ENCODE measurements at places on chromosomes 3 and 15.

DNA sequence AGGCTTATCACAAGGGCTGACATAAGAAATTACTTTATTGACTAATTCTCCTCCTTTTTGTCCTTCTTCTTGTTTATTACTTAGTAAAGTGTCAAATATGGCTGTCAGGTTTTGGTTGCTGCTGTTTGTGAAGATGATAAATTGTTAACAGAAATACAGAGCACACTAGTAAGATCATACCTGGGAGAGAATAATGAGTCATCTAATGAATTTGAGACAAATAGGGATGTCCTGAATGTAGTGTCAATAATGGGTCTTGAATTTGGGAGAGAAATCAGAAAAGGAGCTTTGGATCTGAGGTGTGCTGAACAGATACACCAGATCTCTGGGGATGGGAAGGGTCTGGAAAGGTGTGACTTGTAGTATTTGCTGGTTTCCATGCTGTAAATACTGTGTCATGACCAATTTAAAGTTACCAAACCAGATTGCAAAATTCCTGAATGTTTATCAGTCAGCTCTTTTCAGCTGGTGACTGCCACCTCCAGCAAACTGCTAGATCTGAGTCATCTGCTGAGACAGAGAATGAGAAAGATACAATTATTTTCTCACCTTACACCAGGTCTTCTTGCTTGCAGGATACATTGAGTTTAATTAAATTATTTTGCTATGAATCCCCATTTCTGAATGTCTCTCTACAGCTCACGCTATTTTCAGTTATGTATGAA lies 76.7 kb upstream of the SATB1 start:
- DNase-seq = no peak

DNA sequence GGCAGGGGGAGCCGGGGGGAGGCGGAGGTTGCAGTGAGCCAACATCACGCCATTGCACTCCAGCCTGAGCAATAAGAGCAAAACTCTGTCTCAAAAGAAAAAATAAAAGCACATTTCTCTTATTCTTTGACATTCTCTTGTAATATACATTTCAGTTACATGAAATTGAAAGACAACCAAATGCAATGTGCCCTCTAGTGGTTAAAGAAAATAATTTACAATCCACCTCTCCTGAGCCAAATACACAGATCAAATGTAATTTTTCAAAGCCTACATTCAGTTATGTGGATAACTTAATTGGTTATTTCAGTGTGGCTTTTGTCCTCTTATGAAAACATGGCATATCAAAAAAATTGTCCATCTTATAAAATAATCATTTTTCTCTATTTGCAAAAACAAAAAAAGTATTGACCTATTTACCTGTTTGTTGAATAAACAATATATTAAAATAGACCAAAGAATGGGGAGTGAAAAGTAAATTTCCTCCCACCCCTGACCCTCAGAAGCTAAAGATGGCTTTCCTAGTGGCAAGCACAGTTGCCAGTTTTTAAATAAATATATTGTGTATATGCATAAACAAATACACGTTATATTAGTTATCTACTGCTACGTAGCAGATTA lies 14.2 kb upstream of the U2SURP start:
- DNase-seq = peak; percentile 3

GRCh38 chr3:134597390-134597970 lies 53.3 kb downstream of the KY start:
- no peak for DNase-seq

DNA sequence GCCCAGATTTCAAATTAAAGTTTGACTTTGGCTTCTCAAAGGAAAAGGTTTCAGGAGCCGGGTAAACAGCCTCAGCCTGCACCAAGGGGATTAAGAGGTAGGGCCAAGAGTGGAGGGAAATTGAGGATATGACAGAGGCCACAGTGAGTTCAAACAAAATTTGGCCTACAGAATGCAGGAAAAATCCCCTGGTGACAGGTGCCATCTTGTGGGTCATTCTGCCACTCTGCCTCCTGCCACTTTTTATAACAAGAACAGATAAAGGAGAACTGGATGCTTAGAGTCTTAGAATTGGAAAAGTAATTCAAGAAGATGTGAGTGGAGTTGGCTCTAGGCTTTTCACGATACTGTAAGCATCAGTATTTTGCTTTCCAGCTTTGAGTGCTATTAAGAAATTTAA lies 253.2 kb downstream of the NR2F2 start:
- no peak for DNase-seq

DNA sequence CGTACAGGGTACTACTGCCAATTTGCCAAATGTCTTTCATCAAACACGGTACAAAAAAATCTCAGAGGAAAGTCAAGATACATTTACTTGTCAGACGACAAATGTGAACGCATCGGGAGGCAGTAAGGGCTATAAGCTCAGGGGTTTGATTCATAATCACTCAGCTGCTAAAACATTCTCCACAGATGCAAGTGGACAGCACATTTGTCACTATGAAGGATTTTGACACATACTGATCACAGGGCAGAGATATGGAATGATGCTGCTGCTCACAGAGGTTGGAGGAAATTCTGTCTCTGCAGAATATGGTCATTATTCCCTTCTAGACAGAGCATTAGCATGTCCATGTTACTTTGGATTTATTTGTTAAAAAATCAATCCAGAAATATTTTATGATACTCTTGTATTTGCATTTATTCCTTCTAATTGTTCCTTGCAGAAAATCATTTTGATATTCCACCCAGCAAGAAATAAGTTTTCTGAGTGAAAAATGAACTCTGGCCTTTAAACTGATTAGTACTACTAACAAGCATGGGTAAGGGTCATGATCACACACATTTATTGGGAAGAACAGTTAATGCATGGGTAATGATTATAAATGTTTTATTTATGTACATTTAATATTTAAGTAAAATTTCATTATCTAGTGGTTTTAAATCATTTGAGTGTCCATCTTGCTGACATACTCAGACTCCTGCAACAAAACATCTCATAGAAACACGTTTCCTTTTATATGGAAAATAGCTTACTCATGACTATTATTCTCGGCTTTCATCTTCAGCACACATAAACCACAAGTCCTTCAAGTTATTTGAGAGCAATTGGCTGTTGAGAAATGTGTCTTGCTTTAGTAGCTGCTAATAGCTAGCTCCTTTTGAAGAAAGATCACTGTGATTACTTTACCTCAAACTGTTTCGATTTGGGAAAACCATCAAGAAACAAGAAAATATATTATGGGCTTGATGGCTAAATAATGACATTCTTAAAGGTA lies 559.3 kb downstream of the MECOM start:
- no peak for DNase-seq

DNA sequence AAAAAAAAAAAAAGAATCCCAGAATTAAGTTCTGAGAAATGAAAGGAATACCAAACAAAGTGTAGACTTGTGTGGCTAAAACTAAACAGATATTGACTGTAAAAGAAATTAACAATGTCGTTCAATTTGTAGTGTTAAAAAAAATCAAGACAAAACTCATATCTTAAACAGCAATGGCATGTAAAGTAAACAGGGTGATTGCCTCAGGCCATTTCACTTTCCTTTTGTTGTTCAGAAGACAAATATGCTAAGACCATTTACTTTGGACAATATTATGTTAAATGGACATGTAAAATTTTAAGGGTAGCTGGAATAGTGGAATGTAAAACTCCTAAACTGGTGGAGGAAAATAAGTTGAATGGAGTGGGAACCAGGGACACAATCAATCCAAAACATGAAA lies 139.1 kb downstream of the RTP4 start:
- DNase-seq = no peak

DNA sequence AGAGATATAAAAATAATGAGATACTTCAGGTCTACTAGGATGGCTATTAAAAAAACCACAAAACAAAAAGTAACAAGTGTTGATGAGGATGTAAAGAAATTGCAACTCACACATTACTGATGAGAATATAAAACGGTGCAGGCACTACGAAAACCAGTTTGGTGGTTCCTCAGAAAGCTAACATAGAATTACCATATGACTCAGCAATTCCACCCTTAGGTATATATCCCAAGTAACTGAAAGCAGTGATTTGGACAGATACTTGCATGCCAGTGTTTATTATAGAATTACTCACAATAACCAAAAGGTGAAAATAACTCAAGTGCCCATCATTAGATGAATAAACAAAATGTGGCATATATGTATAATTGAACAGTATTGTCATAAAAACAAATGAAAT lies 87.5 kb upstream of the MELTF start:
- no peak for DNase-seq

- DNase-seq = no peak
Observed at GRCh38 chr3:60226912-60227311, 1024.3 kb downstream of the FHIT start.

- DNase-seq = no peak
Observed at GRCh38 chr3:14256561-14257342, 78.1 kb downstream of the LSM3 start.

DNA sequence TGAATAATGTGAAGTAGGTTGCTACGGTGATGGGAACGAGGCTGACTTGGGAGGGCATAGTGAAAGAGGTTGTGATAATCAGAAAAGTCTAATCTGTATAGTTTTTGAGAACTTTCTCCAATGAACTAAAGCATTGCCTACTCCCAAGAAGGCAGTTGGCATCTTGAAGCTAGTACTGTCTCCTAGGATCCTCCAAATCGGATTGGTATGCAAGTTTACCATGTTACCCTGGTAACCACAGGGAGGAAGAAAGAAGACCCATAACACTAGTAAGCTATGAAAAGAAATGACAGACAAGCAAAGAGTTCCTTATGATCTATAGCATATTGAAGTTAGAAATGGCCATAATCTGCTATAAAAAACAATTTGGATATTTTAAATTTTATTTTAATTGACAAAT lies 127.2 kb upstream of the SYNPR start:
- DNase-seq = no peak

- DNase-seq = no peak
Observed at GRCh38 chr15:73758461-73758860, 5.3 kb upstream of the INSYN1 start.

DNA sequence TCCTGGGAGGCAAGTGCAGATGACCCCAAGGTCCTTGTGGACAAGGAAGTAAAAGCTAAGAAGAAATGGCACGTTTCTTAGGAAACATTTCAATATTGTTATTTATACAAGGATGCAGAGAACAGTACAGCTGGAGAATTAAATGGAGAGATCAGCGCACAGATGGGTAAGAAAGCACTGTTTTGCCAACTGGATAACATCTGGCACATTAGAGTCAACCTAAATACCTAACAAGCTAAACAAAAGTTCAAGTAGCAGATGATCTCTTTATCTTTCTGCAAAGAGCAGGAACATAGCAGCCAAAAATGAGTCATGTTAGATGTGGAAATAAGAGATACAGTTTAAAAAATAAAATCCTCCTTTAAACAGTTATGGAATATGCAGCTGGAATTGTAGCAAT lies 15.7 kb upstream of the DPPA4 start:
- no peak for DNase-seq

DNA sequence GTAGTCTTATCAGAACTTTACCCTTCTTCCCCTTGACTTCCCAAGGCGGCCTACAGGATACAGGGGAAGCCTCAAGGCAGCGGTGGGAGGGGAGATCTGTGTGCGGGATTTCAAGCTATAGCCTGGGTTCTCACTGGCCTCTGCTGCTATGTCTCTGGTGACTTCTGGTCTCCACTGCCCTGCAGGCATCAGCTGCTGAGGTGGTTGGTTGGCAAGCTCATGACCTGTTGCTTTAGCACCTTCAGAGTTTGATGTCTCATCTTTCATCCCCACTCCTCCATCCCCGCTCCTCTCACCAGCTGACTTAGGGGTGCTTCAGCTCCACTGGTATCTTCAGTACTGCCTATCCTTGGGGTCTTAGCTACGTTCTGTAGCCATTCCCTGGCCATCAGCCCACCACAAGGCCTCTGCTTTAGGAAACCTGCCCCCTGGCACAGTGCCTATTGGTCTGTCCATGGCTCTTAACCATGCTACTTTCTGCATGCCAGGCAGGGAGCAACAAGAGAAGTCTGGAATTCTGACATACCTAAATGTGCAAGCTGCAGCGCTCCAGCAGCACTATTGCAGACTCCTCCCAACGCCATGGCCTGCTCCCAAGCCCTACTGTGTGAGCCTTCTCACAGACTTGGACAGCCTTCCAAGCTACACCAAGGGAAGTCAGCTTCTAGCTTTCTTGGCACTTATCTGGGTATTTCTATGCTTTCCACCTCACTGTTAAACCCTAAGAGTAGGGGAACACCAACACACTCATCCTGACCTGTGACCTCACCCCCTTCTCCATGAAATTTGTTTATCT lies 1.8 kb upstream of the YEATS2 start:
- DNase-seq = no peak

GRCh38 chr3:149352556-149352955 lies 19.1 kb upstream of the TM4SF18 start:
- peak; percentile 35 for DNase-seq

DNA sequence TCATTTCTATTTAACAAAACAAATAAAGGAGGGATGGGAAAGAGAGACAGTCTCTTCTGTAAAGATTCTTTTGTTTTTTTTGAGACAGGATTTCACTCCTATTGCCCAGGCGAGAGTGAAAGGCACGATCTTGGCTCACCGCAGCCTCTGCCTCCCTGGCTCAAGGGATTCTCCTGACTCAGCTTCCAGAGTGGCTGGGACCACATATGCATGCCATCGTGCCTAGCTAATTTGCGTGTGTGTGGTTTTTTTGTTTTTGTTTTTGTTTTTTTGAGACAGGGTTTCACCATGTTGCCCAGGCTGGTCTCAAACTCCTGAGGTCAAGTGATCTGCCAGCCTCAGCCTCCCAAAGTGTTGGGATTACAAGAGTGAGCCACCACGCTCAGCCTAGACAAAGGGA lies 23.3 kb downstream of the STAG1 start:
- DNase-seq = no peak

DNA sequence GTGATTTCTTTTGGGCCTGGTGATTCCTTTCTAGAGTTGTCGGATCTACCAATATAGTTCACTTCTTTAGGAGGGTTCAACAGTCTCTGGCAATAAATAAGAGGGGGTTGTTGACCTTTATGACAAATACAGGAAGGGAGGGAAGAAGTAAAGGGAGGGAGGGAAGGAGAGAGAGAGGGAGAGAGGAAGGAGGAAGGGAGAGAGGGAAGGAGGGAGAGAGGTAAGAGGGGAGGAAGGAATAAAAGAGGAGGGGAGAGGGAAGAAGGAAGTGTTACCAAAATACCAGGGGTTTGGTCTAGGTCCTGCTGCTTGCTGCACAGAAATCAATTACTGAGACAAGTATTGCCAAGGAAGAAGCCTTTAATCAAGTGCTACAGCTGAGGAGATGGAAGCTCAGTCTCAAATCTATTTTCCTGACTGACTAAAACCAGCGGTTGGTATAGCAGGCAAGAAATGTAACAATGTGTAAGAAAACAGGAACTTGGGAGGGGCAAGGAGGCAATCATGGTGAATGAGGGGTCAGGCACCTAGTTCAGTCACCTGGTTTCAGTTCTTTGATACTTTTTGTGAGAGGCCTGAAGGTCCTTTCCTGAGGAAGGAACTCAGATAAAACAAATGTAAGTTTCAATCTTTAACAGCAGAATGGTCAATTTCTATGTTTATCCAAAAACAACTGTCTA lies 14.1 kb upstream of the TMEM40 start:
- DNase-seq = no peak

DNA sequence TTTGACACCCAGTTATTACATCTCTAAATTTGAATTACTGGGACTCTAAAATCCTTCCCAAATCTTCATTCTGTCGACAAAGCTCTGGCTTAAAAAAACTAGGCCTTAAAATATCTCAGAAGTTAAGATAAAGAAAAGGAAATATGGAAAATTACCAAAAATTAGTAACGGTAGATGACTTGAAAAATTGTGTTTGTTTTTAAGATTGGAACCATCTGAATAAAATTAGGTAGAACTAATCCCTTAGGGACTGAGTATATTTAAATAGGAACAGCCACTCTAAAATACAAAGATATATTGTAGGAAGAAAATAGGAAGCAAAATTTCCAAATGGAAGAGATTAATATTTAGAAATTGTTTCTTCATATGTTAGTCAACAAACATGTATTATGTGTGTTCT lies 45.1 kb upstream of the CHMP2B start:
- no peak for DNase-seq

- no peak for DNase-seq
Observed at GRCh38 chr3:124652009-124652408, 78.2 kb upstream of the UMPS start.

Measured in NCI-H1048 (cell line).